ENCODE measurements at places on chromosomes 11 and 22.
A peak's percentile ranks its signal among the peaks of the same experiment; 100 is the strongest.

GRCh38 chr11:124942466-124943253, 6.8 kb upstream of the HEPACAM start:
- DNase-seq: no peak

GRCh38 chr11:131077340-131077739, 161.1 kb upstream of the SNX19 start:
- DNase-seq: no peak

DNA sequence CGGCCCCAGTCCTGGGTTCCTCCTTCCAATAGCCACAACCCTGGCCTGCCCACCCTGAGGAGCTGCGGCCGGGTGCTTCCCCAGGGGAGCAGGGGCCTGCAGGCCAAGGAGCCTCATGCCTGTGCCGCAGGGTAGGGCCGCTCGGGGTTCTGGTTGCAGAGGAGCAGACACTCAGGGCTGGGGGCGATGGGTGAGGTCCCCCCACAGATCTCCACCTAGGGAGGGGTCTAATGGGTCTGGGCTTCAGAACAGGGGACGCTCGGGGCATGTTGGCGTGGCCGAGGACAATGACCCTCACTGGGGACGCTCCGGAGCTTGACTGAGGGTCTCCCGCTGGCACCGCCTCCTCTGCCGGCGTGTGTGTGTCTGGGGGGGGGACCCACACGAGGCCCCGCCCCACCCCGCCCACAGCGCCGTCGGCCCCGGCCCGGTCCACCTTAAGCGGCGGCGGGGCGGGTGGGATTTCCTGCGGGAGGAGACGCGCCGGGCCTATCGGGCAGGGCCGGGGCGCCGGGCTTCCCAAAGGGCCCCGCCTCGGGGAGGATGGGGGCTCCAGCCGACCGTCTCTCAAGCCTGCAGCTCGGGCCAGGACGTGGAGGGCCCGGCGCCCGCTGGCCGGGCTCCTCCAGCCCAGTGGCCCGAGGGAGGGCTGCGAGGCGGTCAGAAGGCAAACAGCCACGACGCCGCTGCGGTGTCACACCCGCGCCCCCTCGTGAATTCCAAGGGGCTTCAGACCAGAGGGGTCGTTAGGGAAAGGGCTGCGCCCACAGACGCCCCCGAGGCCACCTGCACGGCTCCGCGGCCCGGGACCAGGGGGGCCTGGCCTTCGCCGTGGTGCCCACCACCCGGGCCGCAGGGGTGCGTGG, 640 bp upstream of the ZDHHC8 start:
- DNase-seq: peak; percentile 83

DNA sequence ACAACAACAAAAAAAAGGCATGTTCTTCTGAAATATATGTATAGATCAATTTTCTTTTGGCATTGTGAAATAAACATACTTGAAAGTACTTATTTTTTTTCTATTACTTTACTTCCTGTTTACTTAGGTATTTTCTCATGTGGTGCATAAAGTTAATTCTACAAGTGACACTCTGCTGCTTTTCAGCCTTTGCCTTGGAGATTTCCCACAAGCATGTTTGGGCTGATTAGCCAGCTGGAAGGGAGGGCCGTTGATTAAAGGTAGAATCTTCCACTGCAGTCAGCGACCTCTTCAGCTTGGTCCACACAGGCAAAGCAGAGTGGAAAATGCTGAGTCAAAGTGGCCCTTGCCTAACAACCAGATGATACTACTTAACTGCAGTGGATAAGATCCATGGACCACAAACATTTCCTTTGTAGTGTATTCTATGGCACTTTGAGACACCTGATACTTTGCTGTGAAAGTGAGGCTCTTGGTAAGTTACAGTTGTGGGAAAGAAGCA, 176.0 kb downstream of the ARHGAP42 start:
- peak; percentile 11 for DNase-seq

DNA sequence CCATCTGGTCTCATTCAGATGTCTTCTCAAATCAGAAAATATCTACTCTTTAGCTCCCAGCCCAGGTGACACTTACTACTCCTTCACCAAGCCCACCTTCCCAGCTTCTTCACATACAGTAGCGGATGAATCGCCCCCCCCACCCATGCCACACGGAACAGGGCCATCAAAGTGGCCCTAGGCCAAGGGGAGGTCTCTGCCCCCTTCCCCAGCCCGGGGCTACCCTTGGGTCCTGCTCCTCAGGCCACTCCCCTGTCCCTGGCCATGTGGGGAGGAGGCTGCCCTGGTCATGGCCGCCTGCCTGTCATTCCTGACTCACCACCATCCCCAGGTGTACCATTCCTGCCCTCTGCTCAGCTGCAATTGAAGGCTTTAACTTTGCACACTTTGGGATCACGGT, 142.8 kb downstream of the NECTIN1 start:
- DNase-seq: no peak

DNA sequence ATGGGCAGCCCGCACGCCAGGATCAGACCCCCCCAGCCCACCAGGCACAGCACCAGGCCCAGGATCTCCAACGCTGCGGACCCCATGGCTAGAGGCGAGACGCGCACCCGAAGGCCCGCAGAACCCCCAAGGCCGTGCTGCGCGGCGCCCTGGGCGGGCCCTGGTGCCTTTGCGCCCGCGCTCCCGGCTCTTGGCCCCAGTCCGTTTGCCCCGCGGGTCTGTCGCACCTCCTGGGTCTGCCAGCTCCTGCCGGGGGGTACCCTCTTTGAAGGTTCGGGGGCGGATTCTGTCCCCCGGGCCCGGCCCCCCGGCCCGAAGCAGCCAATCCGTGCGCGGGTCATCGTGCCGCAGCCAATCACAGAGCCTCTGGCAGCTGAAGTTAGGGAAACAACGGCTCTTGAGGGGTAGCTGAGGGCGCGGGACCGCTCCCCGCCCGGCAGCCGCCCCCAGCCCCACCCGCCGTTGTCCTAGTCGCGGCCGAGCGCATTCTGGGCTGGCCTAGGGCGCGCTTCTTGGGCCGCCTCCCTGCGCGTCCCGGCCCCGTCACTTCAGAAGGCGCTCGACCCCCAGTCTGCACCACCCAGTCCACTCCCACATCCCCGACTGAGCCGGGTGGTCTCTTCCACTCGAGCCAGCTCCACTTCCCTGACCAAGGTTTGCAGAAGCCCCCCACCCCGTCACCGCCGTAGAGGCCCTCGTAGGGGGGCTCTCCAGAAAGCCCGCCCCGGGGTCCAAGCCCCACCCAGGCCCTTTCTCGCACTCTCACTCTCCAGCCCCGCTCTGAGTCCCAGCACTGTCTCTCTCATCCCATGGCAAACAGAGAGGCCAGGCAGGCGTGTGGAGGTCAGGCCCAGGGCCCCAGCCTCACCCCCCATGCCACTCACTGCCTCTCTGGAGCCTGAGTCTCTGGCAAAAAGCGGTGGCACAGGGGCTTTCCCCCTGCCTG, at the start of gene CLDN5:
CLDN5 (minus strand) TSS at position 241 of the 946 bp plus-strand sequence; CDS start at position 86, 155 bp downstream.
- no peak for DNase-seq

- no peak for DNase-seq
Measured at GRCh38 chr11:43541993-43542392, 138.5 kb upstream of the HSD17B12 start.

- DNase-seq: no peak
Measured at GRCh38 chr11:118615282-118615975, 8.0 kb downstream of the PHLDB1 start.

DNA sequence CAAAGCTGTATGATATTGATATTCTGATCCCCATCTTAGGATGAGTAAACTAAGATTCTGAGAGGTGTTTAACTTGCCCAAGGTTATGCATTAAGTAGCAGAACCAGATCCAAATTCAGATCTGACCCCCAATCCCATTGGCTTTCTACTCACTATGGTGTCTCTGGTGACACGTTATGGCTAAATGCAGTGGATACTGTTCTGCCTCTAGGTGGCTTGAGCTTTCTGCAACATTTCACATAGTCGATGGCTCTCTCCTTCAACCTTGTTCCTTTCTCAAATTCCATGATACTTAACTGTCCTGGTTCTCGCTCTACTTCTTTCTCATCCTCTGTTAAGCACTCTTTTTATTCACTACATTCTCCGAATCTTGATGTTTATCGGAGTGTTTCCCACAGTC, 9.4 kb downstream of the C11orf97 start:
- no peak for DNase-seq

GRCh38 chr11:92841719-92842118, 127.7 kb upstream of the MTNR1B start:
- DNase-seq: no peak

DNA sequence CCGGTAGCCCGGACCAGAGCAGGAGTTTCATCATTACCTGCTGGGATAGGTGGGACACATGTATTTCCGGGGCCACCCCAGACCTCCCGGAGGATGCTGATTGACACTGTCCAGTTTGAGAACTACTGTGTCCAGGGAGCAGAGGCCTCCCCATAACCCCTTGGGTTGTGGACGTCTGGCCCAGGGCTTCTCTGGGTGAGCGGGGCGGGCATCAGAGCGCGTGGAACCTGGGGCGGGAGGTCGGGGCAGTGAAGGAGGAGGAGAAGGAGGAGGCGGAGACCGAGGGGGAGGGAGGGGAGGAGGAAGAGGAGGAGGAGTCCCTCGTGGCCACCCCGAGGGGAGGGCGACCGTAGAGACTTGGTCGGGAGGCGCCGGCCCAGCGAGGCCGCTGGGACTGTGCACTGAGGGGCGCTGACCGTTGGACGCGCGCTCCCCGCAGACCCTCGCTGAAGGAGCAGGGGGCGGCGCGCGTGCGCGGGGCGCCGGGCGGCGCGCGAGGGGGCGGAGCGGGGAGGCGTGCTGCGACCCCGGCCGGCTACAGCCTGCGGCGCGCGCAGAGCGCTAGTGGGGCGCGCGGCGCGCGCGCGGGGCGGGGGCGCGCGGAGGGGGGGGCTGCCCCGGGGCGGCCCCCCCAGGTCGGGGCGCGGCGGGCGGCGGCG, at the start of gene GRK3:
GRK3 (plus strand) TSS at position 356 of the 659 bp plus-strand sequence. CDS start 366 bp downstream, outside the sequence.
- peak; percentile 89 for DNase-seq

GRCh38 chr11:86723281-86723680, 50.9 kb upstream of the ME3 start:
- no peak for DNase-seq

DNA sequence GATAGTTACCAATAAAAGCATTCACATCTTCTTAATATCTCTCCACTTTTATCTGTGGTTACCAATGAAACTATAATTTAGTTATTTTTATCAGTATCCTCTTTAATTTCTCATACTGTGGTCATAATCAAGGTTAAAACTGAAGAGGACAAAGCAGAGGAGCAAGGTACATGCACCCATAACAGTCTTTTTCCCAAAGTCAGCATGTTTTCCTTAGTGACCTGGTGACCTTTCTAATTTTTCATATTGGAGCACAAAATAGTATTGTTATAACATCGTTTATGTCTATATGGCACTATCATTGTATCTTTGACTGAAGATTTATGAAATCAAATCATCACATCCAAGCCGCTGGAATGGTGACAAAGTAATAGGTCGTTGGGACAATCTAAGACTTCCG, 51.5 kb upstream of the CHORDC1 start:
- DNase-seq: no peak

GRCh38 chr11:2295971-2296912, 5.5 kb downstream of the C11orf21 start:
- DNase-seq: no peak

DNA sequence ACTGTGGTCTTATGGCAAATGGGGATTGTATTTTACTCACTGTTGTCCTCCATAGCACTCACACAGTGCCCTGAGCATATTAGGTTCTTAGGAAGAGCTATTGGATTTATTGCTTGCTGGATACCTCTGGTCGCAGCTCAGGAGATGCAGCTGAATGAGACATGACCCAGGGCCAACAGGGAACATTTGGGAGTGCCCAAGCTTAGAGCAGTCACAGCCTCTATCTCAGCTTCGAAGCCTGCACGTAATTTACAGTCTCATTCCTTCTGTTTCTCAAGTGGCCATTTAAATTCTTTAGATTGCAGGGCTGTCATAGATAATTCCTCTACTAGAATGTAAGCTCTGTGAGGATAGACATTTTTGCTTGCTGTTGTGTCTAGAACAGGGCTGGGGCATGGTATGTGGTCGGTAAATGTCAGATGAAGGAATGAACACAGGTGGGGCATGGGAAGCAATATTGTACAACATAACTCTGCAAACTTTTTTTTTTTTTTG, 192.8 kb downstream of the GRIK4 start:
- DNase-seq: no peak

DNA sequence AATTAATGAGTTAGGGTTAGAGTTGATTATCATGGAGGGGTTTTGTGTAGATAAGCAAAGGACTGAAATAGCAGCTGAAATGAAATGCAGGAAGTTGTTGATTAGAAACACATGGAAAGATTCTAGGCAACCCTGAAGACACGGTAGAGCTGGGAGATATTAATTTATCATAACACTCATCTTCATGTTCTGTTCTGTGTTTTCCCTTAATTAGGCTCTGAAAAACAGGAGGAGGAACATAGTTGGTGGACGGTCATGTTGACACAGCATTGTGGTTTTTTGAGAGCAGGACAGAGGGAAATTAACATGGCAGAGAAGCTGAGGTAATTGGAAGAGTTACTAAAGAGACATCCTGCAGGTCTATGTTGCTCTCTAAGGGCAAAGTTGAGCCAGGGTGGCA, 138.8 kb upstream of the UBASH3B start:
- DNase-seq: no peak

DNA sequence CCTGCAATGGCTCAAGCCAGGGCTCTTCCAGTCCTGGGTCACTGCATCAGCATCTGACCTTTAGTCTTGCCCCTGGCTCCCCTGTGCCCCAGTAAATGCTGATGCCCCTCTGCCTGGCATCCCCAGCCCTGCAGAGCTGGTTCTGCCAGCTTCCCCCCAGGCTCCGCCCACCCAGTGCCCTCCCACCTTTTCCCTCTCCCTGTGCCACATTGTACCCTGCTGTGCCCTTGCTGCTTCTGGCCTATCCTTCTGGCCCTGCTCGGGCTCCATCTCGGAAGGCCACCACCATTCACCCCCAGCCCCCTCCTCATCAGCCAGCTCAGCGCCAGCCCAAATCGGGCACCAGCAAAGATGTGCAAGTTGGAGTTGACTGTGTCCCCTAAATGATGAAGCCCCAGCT, 7.4 kb downstream of the CAPN5 start:
- no peak for DNase-seq

DNA sequence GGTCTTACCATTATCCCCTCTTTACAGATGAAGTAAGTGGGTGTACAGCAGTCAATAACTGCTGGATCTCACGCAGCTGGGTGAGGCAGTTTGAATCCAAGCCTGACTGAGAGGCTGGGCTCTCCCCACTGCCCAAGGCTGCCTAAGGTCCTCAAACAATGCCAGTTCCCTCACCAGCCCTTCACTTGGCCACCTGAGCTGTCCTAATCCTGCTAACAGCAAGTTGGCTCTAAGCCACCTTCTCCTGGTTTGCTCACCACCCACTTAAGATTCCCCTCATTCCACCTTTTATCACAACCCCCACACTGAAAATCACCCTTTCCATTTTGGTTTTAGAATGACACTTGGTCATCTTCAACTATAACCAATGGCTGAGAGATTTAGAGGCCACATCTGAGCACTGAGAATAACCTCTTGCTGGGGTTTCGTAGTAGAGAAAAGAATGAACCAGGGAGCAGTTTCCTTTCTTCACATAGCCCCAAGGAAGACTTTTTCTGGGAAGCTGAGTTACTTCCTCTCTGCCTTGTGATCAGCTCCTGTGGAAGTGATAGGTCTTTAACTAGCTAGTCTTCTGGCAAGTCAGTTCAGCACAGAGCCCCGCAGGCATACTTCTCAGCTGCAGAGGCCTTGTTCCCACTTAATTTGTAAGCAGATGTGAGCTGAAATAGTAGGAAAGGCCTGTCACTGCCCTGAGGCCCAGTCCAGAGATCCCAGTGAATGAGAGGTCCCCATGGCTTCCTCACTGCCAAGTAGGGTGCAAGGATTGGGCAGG, 57.8 kb upstream of the TTC12 start:
- no peak for DNase-seq
